ENCODE measurements at places on chromosomes 6 and 20.

DNA sequence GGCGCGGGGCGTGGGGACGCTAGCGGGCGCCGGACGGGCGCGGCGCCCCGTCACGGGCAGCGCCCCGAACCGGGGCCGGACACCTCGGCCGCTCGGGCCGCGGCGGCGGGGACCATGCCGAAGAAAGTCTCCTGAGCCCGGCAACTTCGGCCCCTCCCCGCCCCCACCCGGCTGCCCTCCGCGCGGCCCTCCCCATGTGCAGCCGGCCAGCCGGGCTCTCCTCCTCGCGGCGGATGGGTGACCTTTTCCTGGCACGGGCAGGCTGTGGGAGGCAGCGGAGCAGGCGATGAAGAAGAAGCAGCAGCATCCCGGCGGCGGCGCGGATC lies 278 bp downstream of the UST start:
- no peak for DNase-seq

DNA sequence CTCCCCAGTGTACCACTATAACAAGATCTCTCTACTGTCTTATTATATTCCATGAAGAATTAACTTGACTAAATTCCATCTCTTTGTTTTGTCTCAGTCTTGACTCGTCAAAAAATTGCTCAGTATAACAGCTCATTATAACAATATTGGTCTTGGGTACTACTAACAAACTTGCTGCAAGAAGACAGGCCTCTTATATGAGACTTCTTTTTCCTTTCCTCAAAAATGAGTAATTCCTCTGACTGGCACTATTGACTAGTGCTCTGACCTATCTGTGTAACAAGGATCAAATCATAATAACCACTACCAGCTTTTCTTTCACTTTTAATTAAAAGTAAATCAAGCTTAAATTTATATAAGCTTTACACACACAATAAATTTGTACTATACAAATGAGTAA lies 91.3 kb upstream of the THEMIS start:
- no peak for DNase-seq

GRCh38 chr6:44082872-44083321 lies 44.4 kb downstream of the MRPL14 start:
- DNase-seq = no peak

DNA sequence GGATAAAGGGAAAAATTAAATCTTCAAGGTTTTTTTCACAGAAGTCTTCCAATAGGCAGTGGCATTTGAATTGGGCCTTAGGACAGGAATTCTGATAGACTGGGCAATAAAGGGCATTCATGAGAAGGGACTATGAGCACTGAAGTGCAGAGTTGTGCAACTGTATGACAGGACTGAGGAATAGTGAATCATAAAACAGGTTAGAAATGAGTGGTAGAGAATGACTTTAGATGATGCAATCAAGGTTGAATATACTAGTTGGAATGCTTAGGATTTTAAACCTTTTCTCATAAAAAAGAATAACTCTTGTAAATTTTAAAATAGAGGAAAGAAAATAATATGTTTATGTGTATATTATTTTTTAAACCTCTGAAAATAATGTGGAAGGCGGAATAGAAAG lies 944.7 kb downstream of the PHF3 start:
- DNase-seq = no peak

- no peak for DNase-seq
Observed at GRCh38 chr6:158408552-158409130, 96.4 kb downstream of the TULP4 start.

DNA sequence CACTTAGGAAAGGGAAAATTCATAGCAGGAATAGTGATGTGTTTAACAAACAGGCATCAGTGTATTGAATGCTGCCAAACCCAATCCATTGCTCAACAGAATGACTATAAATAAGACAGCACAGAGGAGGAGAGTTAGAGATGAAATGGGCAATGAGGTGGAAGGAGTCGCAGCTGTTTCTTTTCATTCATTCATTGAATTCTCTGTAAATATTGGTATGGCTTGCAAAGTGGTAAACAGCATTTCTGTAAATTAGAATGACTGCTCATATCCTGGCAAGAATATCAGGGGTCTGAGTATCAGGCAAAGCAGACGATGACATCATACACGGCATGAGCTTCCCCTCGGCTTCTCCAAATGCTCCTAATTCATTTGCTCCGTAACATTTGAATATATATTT lies 703.6 kb upstream of the SLC35B3 start:
- DNase-seq = no peak

DNA sequence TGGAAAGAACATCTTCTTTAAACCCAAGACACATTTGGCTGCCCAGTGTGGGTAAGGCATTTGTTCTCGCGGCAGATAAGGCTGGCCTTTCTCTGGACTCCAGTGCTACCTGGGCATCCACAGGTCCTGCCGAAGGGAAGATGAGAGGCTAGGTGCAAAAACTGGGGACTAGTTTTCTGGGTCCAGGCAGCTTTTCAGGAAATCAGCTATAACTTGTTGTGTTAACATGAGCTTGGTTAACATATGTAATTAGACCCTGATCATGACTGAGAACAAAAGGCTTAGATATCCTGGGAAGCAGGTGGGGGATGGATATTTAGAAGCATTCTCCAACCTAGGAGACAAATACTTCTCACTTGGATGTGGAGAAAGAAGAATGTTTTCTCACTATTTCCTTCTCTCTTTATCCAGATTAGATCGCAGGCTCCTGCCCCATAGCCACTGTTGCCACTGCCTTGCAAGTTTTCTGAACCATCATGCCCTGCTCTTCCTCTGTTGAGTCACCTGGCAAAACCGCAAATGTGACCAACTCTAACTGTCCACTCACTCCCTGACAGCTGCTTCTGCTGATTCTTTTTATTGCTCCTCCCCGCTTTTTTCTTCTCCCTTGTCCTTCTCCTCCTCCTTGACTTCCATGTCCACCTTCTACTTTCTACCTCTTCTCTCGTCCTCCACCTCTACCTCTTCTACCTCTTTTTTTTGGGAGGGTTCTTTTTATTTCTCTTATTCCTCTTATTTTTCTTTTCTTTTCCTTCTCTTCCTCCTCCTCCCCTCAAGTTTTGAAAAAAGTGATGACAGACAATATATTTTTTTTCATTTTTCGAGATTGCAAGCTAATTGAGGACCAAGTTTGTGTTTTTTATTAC lies 258.1 kb downstream of the UTRN start:
- DNase-seq = no peak

DNA sequence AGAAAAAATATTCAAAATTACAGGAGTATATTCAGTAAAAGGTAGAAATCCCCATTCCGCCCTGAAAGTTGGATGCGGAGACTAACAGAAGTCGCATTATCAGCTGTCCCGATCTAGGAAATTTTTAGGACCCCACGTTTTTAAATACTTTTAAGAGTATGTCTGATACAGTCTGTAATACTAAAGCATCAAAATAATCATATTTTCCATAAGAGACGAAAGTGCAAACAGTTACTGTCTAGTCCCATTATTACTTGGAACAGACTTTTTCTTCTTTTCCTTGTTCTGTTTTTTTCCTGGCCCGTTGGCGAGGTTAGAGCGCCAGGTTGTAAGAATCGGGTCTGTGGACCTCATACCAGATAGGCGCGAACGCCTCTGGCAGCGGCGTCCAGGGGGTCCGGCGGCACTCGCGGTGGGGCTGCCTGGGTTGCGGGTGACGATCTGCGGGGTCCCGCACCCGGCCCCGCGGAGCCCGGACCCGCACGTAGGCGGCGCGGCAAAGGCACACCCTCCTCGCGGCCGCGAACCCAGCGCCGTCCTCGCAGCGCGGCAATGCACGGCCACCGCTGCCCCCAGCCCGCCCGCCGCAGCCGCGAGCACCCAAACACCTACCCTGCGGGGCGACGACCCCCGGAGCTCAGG lies 460 bp downstream of the PLAGL1 start:
- DNase-seq = peak; percentile 37

GRCh38 chr6:22152841-22153240 lies 144.0 kb downstream of the PRL start:
- no peak for DNase-seq

GRCh38 chr6:163354085-163354484 lies 60.4 kb upstream of the QKI start:
- no peak for DNase-seq

GRCh38 chr20:16385891-16386290 lies 187.4 kb downstream of the KIF16B start:
- DNase-seq = no peak

DNA sequence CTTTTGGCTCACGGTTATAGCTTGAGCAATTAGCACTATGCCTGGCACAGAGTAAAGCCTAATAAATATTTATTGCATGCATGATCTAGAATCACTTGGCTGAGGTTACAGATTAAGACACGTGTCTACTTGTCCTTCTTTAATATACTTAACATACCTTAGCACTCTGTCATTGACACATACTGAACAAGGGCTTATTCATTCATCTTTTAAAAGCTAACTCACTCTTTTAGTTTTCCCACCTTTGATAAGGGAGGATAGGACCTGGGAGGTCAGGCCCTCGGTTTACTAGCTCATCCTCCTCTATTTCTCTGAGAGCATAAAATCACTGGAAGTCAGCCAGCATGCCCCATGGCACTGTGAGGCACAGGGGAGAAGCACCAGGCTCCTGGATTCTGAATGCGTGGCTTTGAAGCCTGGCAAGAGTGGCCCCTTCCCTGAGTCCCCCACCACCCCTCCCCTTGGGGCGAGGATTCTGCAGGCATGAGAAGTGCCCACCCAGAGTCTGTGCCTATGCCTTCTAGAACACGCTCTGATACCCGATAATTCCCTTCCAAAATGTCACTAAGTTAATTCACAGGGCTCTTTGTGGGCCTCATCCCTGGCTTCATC lies 11.2 kb downstream of the ZCCHC3 start:
- DNase-seq = no peak

GRCh38 chr20:48734104-48734749 lies 93.6 kb downstream of the PREX1 start:
- no peak for DNase-seq

GRCh38 chr20:24773751-24774201 lies 175.3 kb upstream of the CST7 start:
- no peak for DNase-seq

DNA sequence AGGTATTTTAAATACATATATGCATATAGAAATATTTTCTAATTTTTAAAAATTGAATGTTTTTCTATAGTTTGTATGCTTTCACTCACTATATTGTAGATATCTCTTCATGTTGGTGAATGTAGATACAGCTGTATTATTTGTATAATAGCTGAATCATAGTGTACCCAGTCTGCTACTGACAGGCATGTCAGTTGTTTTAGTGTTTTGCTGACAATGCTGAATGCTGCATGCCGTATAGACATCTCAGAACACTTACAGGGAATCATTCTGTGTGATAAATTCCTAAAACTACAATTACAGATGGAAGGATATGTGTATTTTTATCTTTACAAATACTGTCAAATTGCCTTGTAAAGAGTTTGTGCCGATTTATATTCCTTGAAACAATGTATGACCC lies 175.4 kb downstream of the SIM1 start:
- DNase-seq = no peak

GRCh38 chr6:12973386-12973785 lies 256.8 kb downstream of the PHACTR1 start:
- DNase-seq = no peak

GRCh38 chr20:36686504-36686903 lies 40.5 kb upstream of the SLA2 start:
- no peak for DNase-seq

- no peak for DNase-seq
Observed at GRCh38 chr20:57851796-57852195, 142.0 kb upstream of the PMEPA1 start.

DNA sequence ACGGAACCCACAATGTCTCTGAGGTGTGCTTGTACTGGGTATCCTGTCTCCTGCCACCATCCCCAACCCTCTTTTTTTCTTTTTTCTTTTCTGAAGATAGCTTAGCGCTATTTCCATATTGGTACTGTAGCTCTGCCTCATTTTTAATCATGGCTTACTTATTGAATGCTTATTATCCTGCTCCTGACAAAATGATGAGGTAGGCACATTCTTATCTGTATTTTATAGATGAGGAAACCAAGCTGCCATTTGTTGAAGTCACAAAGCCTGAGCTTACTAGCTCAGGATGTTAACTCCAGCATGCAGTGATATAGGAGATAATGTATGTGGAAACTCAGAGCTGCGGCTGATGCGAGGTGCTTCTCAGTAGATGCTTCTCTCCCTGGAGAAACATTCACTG lies 61.4 kb upstream of the GPR6 start:
- no peak for DNase-seq

GRCh38 chr6:105429676-105430075 lies 26.8 kb upstream of the PREP start:
- DNase-seq = no peak

GRCh38 chr6:136897071-136897470 lies 25.0 kb upstream of the SLC35D3 start:
- no peak for DNase-seq

GRCh38 chr20:44696315-44696714 lies 18.9 kb upstream of the CCN5 start:
- no peak for DNase-seq

DNA sequence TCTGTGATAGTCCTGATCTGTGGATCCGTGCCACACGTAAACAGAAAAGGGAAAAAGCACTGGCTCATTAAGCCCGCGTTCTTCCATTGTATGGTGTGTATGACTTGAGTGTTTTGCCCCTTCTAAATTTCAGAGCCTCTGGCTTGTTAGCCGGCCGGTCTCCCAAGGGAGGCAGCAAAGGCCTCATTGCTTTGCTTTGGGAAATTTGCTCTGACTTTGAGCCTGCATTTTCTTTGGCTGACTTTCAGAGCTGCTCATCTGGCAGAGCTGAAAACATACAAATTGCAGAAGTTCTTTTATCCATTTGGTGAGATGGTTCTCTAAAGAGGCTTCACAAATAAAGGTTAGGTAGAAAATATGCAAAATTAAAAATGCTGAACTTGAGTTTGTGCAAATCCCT lies 123.0 kb downstream of the UTRN start:
- DNase-seq = no peak

DNA sequence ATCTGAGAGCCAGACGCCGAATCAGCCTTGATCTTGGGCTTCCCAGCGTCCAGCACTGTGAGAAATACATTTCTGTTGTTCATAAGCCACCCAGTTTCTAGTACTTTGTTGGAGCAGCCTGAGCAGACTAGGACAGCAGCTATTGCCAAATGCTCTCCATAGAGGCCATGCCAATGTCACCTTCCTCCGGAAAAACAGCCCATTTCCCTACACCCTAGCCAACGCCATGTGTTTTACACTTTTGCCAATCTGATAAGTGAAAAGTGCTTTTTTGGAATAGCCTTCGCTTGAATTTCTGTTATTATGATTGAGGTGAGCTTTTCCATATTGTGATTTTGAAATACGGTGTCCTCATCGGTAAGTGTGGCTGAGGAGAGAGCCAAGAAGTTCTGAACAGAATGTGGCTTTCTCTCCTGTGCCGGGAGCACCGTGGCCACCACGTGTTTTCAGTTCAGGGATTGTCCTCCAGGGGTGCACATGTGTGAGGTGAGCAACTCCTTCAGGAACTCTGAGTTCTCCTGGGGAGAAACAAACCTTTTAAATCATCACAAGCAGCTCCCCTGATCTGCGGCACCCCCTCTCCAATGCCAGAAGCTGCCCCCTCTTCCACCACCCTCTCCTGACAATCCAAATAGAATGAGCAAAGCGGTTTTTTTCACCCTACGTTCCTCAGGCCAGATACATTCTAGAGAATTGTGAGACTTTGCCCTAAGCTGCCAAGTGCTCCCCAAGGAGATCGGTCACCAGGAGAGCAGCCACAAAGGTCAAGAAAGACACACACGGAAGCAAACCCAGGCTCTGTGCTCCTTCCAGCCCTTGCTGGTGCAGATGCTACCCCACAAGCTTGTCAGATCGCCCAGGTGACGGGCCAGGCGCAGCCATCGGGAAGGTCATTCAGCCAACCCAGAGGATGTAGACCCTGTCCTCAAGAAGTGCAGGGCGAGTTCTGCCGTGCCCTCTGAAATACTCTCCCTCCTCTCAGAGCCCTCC lies 36.0 kb downstream of the TAF8 start:
- no peak for DNase-seq

GRCh38 chr6:121597654-121598053 lies 162.2 kb downstream of the GJA1 start:
- DNase-seq = no peak

Measured in GM13976 (cell line).